ENCODE measurements at places on chromosomes 2 and 18. TPM values are rescaled to one million over a fixed set of nuclear protein-coding genes. Genes with fewer than 3 reads are reported as not detected.

The COLEC11 gene
- total RNA-seq: not detected

DNA sequence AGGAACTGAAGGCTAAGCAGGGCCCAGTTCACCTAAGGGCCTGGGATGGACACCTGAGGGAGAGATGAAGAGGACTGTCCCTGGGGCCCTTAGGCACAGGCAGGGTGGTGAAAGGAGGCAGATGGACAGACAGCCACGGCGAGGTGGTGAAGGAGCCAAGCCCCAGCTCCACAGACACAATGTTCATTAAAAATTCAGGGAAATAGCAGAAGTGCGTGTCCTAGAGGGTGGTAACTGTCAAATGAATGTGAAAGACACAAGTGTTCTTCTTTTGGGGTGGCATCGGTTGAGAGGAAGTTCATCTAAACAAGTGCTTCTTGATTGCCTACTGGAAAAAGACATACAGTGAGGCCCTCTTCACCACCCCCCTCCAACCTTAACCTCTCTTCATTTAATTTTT is 76.2 kb upstream of the SIX2 start:
- H3K27me3 ChIP-seq: no peaks in the 10 kb centered on the region
- no peak overlapping the region for H3K27ac ChIP-seq
- no peaks in the 10 kb centered on the region for H3K4me1 ChIP-seq
- no peaks in the 10 kb centered on the region for H3K36me3 ChIP-seq
- no peak for DNase-seq

The DYSF gene
- total RNA-seq: 0.17 TPM

The POTEJ gene
- total RNA-seq: not detected

The TUBB6 gene
- 30.4 TPM for total RNA-seq

The LONRF2 gene
- 0.29 TPM for total RNA-seq

- no peak overlapping the region for H3K4me3 ChIP-seq
- H3K36me3 ChIP-seq: no peaks in the 10 kb centered on the region
- no peak for DNase-seq
- peaks cover 16% of the 10 kb centered on the region for H3K4me1 ChIP-seq
Observed at GRCh38 chr18:13435586-13436333, 217.2 kb downstream of the LDLRAD4 start.

The DOCK10 gene
- total RNA-seq: 140 TPM

- H3K4me3 ChIP-seq: no peak overlapping the region
- DNase-seq: no peak
- peaks cover 33% of the 10 kb centered on the region for H3K36me3 ChIP-seq
Observed at GRCh38 chr18:79917169-79917852, 34.1 kb downstream of the SLC66A2 start.

GRCh38 chr2:31038385-31038784 is 99.9 kb downstream of the GALNT14 start:
- H3K4me1 ChIP-seq: no peaks in the 10 kb centered on the region
- DNase-seq: no peak
- H3K4me3 ChIP-seq: no peak overlapping the region
- no peaks in the 10 kb centered on the region for H3K27me3 ChIP-seq
- H3K36me3 ChIP-seq: no peaks in the 10 kb centered on the region
- H3K27ac ChIP-seq: no peak overlapping the region

The ASB18 gene
- total RNA-seq: not detected

Data from B cell (primary cell).